ENCODE measurements at places on chromosomes 3 and 15. TPM values are rescaled to one million over a fixed set of nuclear protein-coding genes. Genes with fewer than 3 reads are reported as not detected.

GABRB3 gene
- total RNA-seq, result 0.34 TPM

ADAMTS7 gene
- total RNA-seq, result 5.0 TPM

TMEM207 gene
- total RNA-seq, result not detected

RTP1 gene
- total RNA-seq, result not detected

COX5A gene
- 75.4 TPM for total RNA-seq

MEGF11 gene
- total RNA-seq, result not detected

ATG7 gene
- 52.6 TPM for total RNA-seq

CILP gene
- total RNA-seq, result 0.07 TPM

CD96 gene
- not detected for total RNA-seq

GXYLT2 gene
- total RNA-seq, result 11.2 TPM

MESP1 gene
- total RNA-seq, result 0.07 TPM

KIF7 gene
- total RNA-seq, result 2.7 TPM

CASR gene
- total RNA-seq, result not detected

TUSC7 gene
- not detected for total RNA-seq

CPLX3 gene
- not detected for total RNA-seq

FMN1 gene
- total RNA-seq, result 0.34 TPM

SPTSSB gene
- 0.64 TPM for total RNA-seq

GOLGA8G gene
- total RNA-seq, result 0.07 TPM

LYZL4 gene
- total RNA-seq, result not detected

KNG1 gene
- total RNA-seq, result not detected

SLCO3A1 gene
- 8.8 TPM for total RNA-seq

CLDN1 gene
- 299 TPM for total RNA-seq

PCLAF gene
- 1.4 TPM for total RNA-seq

CLDN11 gene
- 0.43 TPM for total RNA-seq

IMPG2 gene
- total RNA-seq, result 0.14 TPM

COX17 gene
- total RNA-seq, result 22.2 TPM

LYSMD4 gene
- total RNA-seq, result 12.3 TPM

ACAA1 gene
- 54.7 TPM for total RNA-seq

ITIH1 gene
- not detected for total RNA-seq

LDHAL6B gene
- not detected for total RNA-seq

ACSBG1 gene
- total RNA-seq, result not detected

ARIH2 gene
- 139 TPM for total RNA-seq

PPP2R3A gene
- total RNA-seq, result 12.0 TPM

ANKRD63 gene
- total RNA-seq, result not detected

SAMD7 gene
- total RNA-seq, result not detected

SLC24A5 gene
- total RNA-seq, result not detected

ZPLD1 gene
- 0.07 TPM for total RNA-seq

ITIH3 gene
- total RNA-seq, result not detected

TMCO5A gene
- total RNA-seq, result not detected

HIGD2B gene
- total RNA-seq, result not detected

PP2D1 gene
- total RNA-seq, result not detected

KCNH8 gene
- not detected for total RNA-seq

SELENOT gene
- 162 TPM for total RNA-seq

LTF gene
- under 0.01 TPM for total RNA-seq

FEZF2 gene
- not detected for total RNA-seq

RRP9 gene
- total RNA-seq, result 40.7 TPM

CADPS gene
- 0.14 TPM for total RNA-seq

DPPA4 gene
- not detected for total RNA-seq

Data from nasal cavity respiratory epithelium epithelial cell of viscerocranial mucosa (primary cell).